Myocyte (in vitro differentiated cells): ENCODE measurements at places on chromosomes 1 and 21.
A peak's percentile ranks its signal among the peaks of the same experiment; 100 is the strongest.

- peak; percentile 49 for DNase-seq
Observed at GRCh38 chr1:246602194-246602593, 35.9 kb downstream of the CNST start.

DNA sequence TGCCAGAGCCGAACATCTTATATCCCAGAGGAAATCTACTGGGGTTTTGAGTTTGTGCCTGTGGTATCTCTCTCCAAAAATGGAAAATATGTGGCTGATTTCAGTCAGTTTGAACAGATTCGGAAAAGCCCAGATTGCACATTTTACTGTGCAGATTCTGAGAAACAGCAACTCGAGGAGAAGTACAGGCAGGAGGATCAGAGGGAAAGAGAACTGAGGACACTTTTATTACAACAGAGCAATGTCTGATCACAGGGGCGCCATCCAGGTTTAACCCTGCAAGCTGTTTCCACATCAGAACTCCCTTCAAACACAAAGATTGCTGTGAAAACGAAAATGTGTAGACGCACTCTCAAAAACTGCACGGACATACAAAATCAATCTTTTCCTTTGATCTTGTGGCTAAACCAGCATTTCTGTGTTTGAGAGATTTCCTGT is 43.4 kb downstream of the KCNJ15 start:
- DNase-seq, result no peak

GRCh38 chr1:3630914-3631313 is 6.1 kb downstream of the TPRG1L start:
- no peak for DNase-seq

- peak; percentile 34 for DNase-seq
Observed at GRCh38 chr1:223748773-223749733, 36.7 kb downstream of the CAPN2 start.

GRCh38 chr1:204465546-204466415 is 28.8 kb downstream of the PIK3C2B start:
- peak; percentile 78 for DNase-seq

DNA sequence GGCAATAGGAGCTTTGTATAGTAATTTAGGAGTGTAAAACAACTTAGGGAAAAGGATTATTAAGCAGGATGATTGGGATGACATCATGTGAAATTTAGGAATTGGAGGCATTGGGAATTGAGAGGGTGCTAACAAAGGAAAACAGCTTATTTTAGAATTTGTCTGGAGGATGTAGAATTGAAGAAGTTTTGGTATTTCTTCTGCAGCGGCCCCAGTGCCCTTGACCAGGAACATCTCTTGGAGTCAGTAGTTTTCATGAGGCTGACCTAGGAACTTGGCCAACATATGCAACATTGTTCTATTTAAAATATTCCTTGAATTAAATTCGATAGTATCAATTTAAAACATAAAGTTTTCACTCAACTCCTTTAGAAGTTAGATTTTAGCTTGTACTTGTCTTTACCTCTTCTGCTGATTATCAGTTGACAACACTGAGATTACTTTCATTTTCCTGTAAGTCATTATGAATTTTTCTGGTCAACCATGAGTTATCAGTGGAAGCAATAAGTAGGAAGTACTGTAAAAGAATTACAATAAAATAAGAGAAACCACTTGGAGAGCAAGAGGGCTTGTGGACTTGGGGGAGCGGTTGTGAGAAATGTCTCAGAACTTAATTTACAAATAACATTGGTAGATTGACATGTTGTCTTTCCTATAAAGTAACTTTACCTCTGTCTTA is 52.8 kb downstream of the DYRK1A start:
- no peak for DNase-seq
